Activated naive CD4-positive, alpha-beta T cell treated with anti-CD3 and anti-CD28 coated beads for 36 hours (primary cell): ENCODE measurements at places on chromosomes 2 and 18. TPM values are rescaled to one million over a fixed set of nuclear protein-coding genes. Genes with fewer than 3 reads are reported as not detected.

GRCh38 chr2:84181927-84182326 is 277.2 kb downstream of the SUCLG1 start:
- H3K27me3 ChIP-seq, result no peaks in the 10 kb centered on the region
- H3K4me3 ChIP-seq, result no peak overlapping the region
- H3K27ac ChIP-seq, result no peak overlapping the region
- no peaks in the 10 kb centered on the region for H3K36me3 ChIP-seq
- H3K4me1 ChIP-seq, result no peaks in the 10 kb centered on the region
- DNase-seq, result no peak

DNA sequence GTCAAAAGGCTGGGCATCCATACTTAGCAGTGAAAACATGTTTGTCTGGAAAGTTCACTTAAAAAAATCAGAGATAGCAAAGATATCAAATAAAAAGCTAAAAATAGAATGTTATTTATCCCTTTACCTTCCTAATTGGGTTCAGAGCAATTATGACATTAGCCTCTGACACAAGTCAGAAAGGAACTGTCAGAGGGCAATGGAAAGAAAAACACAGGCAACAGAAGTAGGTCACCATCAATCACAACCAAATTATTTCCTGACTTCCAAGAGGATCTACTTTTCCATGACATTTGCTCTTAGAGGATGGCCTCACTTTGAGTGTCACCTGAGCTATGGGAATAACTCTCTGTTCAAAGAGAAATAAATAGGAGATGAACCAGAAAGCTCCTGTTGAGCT is 27.5 kb downstream of the MYOM1 start:
- no peak overlapping the region for H3K4me3 ChIP-seq
- DNase-seq, result no peak
- H3K27ac ChIP-seq, result no peak overlapping the region
- peaks cover 5% of the 10 kb centered on the region for H3K36me3 ChIP-seq

- H3K4me3 ChIP-seq, result peak overlapping the region; percentile 75
- DNase-seq, result peak; percentile 65
- peak overlapping the region; percentile 82 for H3K27ac ChIP-seq
- peaks cover 12% of the 10 kb centered on the region for H3K36me3 ChIP-seq
- H3K27me3 ChIP-seq, result no peaks in the 10 kb centered on the region
Measured at GRCh38 chr18:63138436-63139340, 180.9 kb downstream of the BCL2 start.

Gene LIMS4
- total RNA-seq, result 1.6 TPM

GRCh38 chr2:97969081-97970067 is 26.4 kb downstream of the TMEM131 start:
- peaks cover 60% of the 10 kb centered on the region for H3K4me1 ChIP-seq
- H3K27me3 ChIP-seq, result no peaks in the 10 kb centered on the region
- no peak overlapping the region for H3K4me3 ChIP-seq
- no peak for DNase-seq
- H3K27ac ChIP-seq, result no peak overlapping the region
- H3K36me3 ChIP-seq, result peaks cover 16% of the 10 kb centered on the region

Gene TIGD1
- 7.7 TPM for total RNA-seq

Gene C18orf54
- total RNA-seq, result 10.2 TPM
